ENCODE measurements at places on chromosomes 7 and 10.

DNA sequence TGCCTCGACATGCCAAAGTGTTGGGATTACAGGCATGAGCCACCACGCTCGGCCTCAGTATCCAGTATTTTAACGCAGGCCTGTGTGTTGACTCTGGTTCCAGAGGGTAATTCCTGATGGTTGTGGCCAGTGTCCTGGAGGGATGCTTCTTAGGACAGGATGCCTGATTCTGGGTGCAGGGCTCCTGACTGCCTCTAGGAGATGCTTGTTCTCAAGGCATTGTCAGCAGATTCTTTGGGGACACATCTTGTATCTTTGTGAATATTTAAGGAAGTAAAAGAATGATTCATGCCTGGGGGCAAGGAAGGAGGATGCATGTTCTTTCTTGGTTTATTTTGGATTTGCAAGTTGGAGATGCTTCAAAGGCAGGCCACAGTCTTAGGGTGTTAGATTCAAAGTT is 2.2 kb downstream of the ZDHHC4 start:
- no peak for DNase-seq

GRCh38 chr7:129670656-129671055 is 59.1 kb downstream of the NRF1 start:
- DNase-seq, result no peak

GRCh38 chr7:33581236-33581635 is 324.1 kb upstream of the BMPER start:
- DNase-seq, result no peak

DNA sequence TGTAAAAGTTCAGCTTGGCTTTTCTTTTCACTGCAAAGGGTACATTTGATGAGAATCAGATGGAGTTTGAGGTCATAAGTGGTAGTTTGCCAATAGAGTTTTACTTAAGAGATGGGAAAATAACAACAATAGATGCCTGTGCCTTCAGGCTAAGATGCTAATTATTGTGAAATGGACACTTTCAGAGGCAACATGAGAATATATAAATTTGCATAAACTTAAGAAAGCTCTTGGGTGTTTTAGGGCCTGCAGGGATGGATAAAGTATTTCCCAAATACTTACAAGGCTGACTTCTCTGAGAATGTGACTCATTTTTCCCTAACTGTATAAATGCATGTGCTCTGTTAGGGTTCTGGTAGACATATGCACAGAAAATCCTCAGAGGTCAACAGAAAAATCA is 200.3 kb upstream of the SVIL start:
- DNase-seq, result no peak

- DNase-seq, result no peak
Measured at GRCh38 chr7:12456506-12456905, 52.8 kb upstream of the VWDE start.

- DNase-seq, result no peak
Measured at GRCh38 chr10:6888434-6888833, 308.4 kb upstream of the PRKCQ start.

GRCh38 chr10:96497391-96497790 is 16.3 kb downstream of the TLL2 start:
- DNase-seq, result no peak

DNA sequence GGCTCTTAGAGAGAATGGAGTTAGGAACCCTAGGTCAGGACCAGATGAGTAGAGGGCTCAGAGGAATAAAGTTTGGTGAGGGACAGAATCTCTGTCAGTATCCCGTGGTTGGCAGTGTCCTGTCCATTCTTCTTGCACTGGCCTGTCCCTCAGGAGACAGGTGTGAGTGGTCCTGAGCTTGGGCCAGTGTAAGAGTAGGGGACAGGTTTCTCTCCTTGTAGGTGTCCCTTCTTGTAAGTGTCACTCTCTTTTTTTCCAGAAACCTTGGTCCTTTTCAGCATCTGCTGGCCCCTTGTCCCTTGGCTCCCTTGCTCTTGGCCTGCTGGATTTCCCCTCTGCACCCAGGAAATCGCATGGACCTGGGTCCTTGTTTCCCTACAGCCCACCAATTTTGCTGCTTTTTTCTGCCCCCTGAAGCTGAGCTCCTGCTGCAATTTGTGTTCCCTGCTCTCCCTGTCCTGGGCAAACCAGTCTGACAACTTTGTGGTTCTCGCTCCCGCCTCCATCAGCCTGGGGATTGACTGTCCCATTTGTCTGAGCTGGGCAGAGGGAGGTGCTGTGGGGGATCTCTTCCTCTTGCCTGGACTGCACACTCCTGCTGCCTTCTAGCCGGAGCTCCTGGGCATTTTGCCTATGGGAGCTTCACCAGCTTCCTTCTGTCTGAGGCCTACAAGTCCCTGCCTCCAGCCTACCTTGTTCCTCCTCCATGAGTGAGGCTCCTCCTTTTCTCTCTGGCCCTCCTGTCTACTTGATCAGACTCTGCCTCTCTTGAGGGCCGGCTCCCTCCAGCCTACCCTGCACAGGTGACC is 6.5 kb downstream of the TSPAN14 start:
- DNase-seq, result no peak

DNA sequence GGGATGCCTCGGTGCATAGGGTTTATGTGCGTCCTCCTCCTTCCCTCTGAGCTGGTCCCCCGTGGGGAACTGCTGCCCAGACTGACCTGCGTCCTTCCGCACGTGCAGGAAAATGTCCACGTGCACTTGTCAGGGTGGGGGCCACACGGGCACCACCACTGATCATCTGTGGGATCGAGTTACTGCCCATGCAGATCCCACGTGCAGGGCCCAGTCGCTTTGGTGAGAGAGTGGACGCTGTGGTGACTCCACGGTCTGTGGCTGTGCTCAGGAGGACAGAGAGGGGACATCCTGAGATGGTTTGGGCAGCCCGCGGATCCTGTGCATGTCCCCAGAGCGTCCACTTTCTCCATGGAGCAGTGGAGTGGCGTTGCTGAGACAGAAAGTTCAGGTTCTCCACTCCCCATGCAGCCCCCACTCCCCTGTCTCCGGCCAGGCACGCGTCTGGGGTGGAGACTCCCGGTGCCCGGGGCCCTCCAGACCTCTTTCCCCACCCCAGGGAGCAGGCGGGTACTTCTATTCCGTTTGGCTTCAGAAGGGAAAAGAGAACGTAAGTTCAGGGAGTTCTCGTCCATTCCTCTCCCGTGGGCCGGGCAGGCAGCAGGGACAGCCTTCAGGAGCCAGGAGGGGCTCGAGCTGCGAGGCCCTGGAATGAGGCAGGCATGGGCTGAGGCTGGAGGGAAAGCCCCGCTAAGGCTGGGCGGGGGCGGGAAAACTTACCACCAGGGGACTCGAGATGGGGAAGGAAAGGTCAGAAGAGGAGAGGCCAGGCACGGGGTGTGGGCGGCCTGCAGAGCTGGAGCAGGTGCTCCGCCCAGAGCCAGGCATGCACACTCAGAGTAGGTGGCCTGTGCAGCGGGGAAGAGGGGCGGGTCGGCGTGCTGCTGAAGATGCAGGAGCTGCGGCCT is 59.9 kb downstream of the EGFR start:
- DNase-seq, result no peak

DNA sequence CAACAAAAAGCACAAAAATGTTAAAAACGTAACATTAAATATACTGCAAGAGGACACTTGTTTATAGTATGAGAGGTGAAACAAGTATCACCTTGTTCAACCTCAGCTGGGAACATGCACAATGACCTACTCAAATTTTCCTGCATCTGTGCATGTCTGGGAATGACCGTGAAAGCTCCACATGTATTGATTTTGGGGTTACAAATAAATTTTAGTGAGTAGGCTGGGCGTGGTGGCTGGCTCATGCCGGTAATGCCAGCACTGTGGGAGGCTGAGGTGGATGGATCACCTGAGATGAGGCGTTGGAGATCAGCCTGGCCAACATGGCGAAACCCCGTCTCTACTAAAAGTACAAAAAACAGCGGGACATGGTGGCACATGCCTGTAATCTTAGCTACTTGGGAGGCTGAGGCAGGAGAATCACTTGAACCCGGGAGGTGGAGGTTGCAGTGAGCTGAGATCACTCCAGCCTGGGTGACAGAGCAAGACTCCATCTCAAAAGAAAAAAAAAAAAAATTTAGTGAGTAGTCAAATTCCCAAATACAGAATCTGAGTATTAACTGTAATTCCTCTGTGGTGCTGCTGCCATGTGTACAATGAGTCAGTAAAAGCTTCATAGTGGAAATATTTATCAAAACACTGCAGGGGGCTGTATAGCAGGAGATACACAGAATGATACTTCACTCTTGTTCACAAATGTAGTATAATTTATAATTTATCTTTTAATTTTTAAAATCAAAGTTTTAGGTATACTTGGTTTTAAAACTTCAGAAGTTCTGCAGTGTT is 41.1 kb downstream of the SUGCT start:
- no peak for DNase-seq

- DNase-seq, result no peak
Measured at GRCh38 chr7:130290745-130291144, 2.2 kb upstream of the CPA4 start.

DNA sequence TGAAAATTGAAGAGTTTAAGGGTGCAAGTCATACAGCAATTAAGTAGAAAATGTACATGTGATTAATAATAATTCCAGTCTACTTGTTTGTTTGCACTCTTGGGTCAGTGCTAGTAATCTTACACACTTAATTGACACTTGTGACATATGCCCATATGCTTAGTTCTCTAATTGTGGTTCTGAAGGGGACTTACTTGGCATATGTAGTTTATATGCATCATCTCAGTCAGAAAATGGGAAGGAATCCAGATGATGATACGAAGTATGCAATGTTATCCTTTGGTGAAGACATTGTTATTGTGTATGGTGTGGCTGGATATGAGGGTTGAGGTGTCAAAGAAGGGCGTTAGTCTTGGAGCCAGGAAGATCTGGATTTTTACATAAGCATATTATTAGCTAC is 193.5 kb upstream of the HDAC9 start:
- no peak for DNase-seq

- DNase-seq, result no peak
Measured at GRCh38 chr7:132240262-132240661, 336.0 kb downstream of the PLXNA4 start.

DNA sequence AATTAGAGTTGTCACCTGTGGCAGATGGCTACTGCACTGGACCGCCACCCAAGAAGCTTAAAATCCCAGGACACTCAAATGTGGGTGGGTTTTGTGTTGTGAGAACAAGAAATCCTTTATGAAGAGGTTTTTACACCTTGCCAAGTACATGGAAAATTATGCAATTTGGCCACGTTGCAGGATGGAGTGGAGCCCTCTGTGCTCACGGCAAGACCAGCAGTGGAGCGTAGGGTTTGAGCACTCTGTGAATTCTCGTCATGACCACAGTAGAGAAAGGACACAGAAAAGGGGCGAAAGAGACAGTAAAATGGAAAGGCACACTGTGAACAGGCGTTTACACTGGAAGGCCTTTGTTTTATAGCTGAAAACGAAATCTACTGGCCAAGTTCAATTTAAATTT is 222.6 kb downstream of the ADARB2 start:
- DNase-seq, result no peak

GRCh38 chr10:95217476-95217875 is 23.4 kb downstream of the ACSM6 start:
- no peak for DNase-seq

DNA sequence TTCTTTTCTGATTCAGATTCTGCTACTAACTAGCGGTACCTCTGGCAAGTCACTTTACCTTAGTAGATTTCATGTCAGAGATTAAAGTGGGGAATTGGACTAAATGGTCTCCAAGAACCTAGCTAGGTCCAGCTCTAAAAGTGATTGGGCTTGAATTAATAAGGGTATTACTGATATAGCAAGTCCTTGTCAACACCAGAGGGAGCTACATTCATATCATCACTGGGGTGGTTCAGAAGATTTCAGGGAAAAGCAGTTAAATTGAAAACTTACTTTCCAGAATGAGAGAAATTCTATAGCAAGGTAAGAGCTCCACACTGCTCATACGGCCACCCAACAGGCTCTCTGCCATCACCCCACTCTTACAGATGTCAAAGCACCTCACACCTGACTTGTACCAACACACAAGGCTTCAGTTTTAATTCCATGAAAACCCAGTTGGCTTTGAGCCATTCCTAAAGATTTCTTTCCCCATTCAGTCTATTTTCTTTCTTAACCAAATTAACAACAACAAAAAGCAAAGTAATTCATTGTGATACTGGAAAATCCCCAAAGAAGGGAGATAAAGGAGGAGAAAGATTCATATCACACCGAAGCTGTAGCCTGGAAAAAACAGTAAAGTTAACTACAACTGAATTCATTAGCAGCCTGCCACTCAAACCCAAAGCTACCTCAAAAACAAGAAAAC is 38.0 kb upstream of the SPOCK2 start:
- DNase-seq, result peak; percentile 36

- DNase-seq, result no peak
Measured at GRCh38 chr7:76234931-76235441, 33.3 kb downstream of the SRRM3 start.

GRCh38 chr10:6065835-6066234 is 3.7 kb upstream of the IL2RA start:
- no peak for DNase-seq

All from glomerular endothelial cell (primary cell).